Mammary epithelial cell (primary cell): ENCODE measurements at places on chromosomes 12 and 14. TPM values are rescaled to one million over a fixed set of nuclear protein-coding genes. Genes with fewer than 3 reads are reported as not detected.

Gene NEDD1
- total RNA-seq = 36.2 TPM

Gene GPR162
- total RNA-seq = not detected in 2 replicates

Gene SLC2A14
- total RNA-seq = 0.17 TPM

Gene SLC35F4
- total RNA-seq = not detected

Gene DPF3
- 1.8 TPM for total RNA-seq

Gene MMAB
- 27.5 TPM for total RNA-seq

Gene ACSM4
- not detected for total RNA-seq

Gene PTPRR
- not detected in 2 replicates for total RNA-seq

Gene SLC10A1
- total RNA-seq = not detected

Gene PLBD1
- not detected for total RNA-seq

Gene TRIAP1
- total RNA-seq = 27.8 TPM

Gene MSI1
- total RNA-seq = 0.24 TPM in 1 of 2 replicates, not detected in the other

Gene BICD1
- total RNA-seq = 36.2 TPM

Gene GRIN2B
- not detected in 2 replicates for total RNA-seq

Gene C3AR1
- total RNA-seq = 0.42 TPM in 1 of 2 replicates, not detected in the other

Gene ANO2
- total RNA-seq = under 0.01 TPM

Gene AKAP3
- total RNA-seq = 1.1 and 1.5 TPM in 2 replicates

Gene KLHL33
- not detected for total RNA-seq

Gene BIN2
- not detected for total RNA-seq

Gene RASSF8
- 31.3 TPM for total RNA-seq

Gene FOXJ2
- total RNA-seq = 16.4 and 22.2 TPM in 2 replicates
